ENCODE measurements at places on chromosomes 16 and 17.

DNA sequence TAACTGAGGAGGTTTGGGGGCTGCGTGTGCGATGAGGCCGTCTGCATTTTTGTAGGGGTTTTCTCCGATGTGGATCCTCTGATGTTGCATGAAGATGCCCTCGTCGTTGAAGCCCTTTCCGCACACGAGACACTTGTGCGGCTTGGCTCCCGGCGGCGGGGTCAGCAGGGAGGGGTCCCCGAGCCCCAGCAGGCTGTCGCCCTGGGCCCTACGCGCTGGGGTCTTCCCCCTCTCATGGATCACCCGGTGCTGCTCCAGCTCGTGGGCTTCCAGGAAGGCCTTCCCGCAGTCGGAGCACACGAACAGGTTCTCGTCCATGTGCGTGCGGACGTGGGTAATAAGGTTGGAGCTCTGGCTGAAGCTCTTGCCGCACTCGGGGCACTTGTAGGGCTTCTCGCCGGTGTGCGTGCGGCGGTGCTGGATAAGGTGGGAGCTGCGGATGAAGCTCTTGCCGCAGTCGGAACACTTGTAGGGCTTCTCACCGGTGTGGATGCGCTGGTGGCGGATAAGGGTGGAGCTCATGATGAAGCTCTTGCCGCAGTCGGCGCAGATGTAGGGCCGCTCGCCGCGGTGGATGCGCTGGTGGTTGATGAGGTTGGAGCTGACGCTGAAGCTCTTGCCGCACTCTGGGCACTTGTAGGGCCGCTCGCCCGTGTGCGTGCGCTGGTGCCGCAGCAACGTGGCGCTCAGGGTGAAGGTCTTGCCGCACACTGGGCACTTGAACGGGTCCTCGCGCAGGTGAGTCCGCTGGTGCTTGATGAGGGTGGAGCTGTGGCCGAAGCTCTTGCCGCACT lies 4.3 kb downstream of the ZNF629 start:
- no peak for DNase-seq

DNA sequence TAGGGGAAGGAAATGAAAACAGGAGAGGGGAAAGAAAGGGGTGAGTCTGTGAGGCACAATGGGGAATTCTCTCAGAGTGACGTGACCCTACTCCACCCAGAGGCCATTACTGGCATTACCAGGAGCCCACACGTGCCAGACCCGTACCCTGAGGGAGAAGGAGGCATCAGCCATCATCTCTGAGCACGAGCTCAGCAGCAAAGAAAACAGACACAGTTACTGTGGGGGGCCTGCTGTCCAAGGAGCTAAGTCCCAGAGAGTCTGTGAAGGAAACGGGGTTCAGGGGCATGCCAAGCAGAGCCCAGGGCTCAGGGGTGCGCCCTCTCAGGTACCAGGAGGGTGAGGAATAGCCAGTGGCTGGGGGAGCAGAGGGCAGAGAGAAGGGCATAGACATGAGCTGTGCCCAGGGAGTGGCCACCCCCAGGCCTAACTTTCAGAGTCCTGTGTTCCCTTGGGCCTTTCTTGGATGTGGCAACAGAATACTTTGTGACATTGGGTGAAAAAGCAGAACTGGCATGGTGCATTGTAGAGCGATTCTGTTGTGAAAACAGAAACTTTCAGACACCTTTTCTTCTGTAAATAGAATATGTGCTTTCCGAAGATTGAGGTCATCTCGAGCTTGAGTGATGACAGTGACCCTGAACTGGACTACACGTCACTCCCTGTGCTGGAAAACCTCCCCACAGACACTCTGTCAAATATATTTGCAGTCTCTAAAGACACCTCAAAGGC lies 11.3 kb downstream of the TAF1C start:
- peak; percentile 11 for DNase-seq

- no peak for DNase-seq
Measured at GRCh38 chr17:76014925-76015261, 12.2 kb downstream of the EVPL start.

GRCh38 chr16:46720619-46721018 lies 27.5 kb downstream of the MYLK3 start:
- no peak for DNase-seq

GRCh38 chr17:7191571-7192270 lies 12.6 kb upstream of the ASGR1 start:
- peak; percentile 52 for DNase-seq

GRCh38 chr16:23355106-23355670 lies 53.1 kb downstream of the SCNN1B start:
- DNase-seq: no peak

- DNase-seq: no peak
Measured at GRCh38 chr17:80565343-80566053, 20.9 kb downstream of the RPTOR start.

DNA sequence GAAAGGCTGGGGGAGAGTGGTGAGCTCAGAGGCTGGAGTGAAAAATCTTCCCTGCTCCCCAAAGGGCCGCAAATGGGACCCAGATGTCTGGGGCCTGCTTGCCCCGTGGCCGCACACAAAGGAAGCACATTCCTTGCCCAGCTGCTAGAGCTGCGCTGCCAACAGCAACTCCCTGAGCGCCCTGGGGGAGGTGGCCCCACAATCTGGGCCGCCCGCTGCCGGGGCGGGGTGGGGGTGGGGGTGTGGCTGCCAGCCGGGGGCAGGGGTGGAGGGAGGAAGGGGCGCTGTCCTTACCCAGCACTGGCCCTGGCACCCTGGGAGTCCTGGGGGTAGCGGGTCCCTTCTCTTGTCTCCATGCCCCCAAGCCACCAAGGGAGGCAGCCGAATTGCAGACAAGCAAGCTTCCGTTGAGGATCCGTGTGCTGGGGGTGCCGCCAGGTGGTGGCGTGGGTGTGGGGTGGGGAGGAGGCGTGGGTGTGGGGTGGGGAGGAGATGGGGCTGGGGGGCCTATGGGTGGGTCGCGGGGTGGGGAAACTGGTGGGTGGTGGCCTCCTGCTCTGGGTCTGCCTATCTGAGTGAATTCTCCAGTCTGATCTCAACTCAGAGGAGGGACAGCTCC lies 48.4 kb upstream of the PABPN1L start:
- no peak for DNase-seq

- DNase-seq: no peak
Measured at GRCh38 chr17:74994440-74994839, 7.0 kb downstream of the CDR2L start.

DNA sequence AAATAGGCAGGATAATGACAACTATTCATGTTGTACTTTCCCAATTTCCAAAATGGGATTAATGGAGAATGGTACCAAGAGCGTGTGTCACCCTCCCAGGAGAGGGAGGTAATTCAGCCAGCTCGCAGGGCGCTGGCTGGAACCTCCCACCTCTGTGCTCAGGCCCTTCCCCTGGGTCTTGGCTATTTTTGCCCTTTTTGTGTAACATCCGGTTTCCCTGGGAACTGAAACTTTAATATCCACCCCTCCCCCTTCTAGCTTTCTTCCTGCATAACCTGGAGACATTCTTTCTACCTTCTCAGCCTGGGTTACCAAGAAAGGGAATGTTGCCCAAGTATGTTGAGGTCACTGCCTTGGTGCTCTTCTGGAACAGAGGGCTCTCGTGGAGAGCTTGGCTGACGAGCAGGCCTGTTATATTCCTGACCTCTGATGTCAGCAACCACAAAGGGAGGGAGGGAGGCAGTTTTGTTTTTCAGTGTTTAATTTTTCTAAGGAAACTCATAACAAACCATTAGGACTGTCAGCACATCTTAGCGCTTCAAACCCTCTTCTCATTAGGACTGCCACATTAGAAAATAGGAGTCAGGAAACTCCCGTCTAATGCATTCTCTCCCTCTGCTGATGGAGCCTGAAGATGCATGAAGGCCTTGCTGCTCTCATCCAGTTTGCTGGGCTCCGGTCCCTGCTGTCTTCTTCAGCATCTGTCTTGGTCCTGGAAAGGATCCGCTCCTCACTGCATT lies 25.6 kb downstream of the ITGB3 start:
- DNase-seq: no peak

DNA sequence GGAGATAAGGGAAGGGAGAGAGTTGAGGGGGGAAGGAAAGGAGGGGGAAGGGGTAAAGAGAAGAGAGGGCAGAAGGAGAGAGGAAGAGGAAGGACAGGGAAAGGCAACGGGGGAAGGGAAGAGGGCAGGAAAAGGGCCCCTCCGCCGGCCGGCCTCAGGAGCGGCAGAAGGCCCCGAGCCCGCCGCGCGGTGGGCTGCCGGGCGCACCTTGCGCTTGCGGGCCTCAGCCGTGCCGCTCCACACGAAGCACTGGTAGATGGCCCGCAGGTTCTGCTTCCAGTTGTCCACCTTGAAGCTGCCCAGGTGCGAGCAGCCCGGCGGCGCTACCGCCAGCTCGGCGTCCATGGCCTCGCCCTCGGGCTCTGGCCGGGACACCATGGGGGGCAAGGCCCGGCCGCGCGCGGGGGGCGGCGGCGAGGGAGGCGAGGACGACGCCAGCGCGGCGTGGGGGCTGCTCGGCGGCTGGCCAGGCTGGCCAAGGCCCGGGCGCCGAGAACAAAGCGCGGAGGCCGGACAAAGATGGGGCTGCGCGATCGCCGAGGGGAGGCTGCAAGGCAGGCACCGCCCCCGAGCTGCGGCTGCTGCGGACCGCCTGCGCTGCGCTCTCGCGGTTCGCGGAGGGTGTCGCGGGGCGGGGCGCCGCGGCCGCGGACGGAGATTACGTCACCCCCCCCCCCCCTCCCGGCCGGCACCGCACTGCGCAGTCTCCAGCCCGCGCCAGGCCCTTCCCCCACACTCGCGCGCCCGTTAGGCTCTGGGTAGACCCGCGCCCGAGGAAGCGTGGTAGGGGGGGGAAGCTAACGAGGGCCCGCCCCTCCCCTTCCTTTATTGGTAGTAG lies at the start of gene USP22:
TSS of gene USP22 (minus strand) at position 554 of the 838 bp plus-strand sequence. CDS start at position 378, 176 bp downstream.
- DNase-seq: peak; percentile 98

Data from NCI-H446 (cell line).